Inflammatory macrophage treated with lipopolysaccharide for 1 hour (primary cell): ENCODE measurements at places on chromosomes 3 and 15.

DNA sequence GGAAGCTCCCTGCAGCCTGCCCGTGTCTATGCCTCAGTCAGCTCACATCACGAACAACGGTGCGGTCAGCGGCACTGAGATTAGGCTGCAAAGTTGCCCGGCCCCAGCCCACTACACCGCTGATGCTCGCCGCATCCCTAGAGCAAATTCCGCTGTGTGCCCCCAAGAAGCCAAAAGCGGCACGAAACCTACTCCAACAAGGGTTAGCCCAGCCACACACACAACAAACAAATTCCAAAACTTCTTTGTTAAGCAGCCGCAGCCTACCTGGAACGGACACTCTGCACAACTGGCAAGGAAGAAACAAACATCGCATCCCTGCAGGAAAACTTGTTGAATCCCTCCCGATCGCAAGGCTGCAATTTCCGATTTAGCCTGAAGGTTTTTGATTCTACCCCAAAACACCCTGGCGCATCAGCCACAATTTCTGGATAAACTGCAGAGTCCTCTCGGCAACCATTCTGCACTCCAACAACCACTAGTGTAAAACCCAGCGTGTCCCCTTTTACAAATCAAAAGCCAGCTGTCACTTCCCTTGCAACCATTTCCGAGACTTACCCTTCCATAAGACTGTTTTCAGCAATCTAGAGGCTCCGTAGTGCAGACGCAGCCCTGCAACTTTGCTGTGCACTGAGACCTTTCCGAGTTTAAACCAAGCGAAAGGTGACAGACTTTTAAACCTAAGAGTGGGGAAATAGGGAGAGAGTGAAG lies 449 bp downstream of the ROBO1 start:
- no peak for DNase-seq

- no peak for DNase-seq
These were observed 118.9 kb upstream of the ARRDC4 start for GRCh38 chr15:97841558-97841957.

DNA sequence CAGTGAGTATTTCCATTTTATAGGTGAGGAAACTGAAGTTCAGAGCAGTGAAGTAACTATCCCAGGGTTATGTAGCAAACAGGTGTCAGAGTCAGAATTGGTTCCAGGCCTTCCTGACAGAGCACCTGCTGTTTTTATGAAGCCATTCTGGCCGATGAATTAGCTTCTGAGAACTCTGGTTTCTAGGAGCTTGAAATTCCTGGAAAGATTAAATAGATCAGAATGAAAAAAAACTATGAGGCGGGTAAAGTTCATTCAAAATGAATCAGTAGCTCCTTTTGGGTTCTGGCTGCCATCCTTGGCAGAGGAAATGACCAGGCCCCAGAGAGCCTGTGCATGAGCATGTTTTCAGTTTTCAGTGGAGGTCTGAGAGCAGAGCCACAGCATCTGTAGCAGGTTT lies 59.3 kb upstream of the CFAP161 start:
- no peak for DNase-seq

DNA sequence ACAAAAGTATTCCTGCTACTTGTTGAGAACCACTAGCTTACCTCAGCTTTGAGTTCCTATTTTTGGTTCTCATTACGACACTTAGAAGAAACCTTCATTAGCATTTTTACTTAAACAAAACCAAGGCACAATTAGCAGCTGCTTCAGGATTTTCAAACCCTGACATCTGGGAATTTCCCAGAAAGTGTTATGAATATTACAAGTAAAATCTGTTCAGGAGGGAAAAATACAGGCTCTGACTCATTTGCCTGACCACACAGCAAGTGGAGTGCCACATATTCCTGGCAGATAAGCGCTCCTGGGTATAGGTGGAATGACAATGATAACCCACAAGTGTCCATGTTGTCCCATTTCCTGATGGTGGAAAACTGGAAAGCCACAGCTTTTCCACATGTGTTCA lies 10.3 kb upstream of the RFTN1 start:
- peak; percentile 86 for DNase-seq

GRCh38 chr3:177321819-177322218 lies 124.5 kb upstream of the TBL1XR1 start:
- no peak for DNase-seq

GRCh38 chr15:38819387-38819950 lies 254.9 kb upstream of the RASGRP1 start:
- no peak for DNase-seq

DNA sequence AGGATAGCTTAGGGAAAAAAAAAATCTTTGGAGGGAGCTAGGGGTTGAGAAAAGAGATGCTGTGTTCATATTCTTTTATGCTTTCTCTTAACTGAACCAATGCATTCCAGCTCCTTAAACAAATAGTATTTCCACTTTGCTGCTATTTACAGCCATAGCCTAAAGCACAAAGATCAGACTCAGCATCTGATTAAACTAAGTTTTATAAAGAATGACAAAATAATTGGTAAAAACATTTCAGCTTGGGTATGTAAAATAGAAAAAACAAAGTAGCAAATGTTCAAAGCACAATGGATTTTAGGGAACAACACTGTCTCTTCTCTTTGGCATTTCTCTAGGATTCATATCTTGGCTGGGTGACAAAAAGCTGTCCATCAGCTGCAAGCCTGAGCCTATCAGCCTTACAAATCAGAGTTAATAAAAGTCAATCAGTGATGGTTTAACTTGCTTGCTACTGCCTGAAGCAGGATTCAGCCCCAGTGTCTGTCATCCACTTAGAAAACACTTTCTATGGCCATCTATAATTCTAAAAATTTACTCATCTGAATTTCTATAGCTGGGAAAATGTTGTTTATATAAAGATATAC lies 232.1 kb upstream of the CDIN1 start:
- no peak for DNase-seq

- DNase-seq: no peak
These were observed 164.3 kb upstream of the IL12A start for GRCh38 chr3:159824333-159824732.

DNA sequence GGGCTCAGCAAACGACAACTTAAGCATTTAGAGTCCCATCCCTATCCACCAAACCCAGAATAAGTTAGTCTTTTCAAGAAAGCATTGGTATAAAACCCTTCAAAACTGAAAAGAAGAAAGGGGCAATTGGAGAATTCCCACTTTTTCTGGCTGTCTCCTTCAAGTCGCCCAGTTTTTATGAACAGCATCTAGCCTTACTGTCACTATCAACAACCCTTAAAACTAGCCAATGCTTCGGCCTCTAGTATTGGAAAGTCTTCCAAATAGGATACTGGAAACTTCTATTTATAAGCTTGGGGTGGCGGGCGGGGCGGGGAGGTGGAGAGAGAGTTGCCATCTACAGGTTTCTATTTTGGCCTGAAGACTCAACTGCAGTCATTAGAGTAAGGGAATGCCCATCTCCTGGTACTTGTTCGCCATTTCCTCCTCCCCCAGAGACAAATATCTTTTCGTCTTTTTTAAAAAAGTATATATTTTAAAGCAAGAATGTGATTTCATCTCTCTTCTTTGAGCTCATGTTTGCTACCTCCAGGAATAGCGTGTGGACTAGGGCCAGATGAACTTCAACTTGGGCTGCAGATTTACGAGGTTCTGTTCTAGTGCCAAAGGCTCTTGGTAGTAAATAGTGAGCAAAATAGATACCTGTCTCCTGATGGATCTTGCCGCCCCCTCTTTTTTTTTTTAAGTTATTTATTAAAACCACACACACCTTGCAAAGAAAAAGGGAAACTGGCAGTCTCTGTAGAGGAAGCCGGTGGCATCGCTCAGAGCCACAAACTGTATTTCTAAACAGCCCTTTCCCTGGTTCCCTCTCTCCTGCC lies 2.7 kb downstream of the BCL6 start:
- peak; percentile 56 for DNase-seq

DNA sequence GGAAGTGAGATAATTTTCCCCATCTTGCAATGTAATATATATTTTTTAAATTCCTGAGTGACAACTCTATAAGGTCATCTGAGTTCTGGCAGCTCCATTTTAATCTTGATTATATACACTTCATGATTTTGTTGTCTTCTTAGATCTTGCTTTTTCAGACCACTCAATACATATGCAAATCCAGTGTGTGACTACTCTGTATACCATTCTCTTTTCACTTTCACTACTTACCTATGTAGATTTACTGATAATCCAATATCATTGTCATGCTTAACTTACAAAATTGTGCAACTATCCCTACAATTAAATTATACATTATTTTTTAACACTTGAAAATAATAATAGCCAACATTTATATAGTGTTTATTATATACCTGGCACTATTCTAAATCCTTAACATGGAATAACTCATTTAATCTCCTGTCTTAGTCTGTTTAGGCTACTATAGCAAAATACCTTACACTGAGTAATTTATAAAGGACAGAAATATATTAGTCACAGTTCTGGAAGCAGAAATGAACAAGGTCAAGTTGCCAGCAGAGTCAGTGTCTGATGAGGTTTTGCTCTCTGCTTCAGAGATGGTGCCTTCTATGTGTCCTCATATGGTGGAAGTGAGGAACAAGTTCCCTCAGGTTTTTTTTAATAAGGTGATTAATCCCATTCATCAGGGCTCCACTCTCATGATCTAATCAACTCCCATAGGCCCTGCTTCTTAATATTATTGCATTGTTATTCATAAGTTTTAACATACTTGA lies 338.5 kb downstream of the TUSC7 start:
- DNase-seq: no peak

- DNase-seq: no peak
These were observed 252.6 kb downstream of the PLCL2 start for GRCh38 chr3:17137321-17137826.

GRCh38 chr15:92914768-92915221 lies 14.7 kb downstream of the CHD2 start:
- DNase-seq: peak; percentile 31

- DNase-seq: no peak
These were observed 57.7 kb upstream of the AADACL2 start for GRCh38 chr3:151675858-151676615.

- DNase-seq: peak; percentile 52
These were observed 16.2 kb downstream of the NISCH start for GRCh38 chr3:52471371-52472238.

DNA sequence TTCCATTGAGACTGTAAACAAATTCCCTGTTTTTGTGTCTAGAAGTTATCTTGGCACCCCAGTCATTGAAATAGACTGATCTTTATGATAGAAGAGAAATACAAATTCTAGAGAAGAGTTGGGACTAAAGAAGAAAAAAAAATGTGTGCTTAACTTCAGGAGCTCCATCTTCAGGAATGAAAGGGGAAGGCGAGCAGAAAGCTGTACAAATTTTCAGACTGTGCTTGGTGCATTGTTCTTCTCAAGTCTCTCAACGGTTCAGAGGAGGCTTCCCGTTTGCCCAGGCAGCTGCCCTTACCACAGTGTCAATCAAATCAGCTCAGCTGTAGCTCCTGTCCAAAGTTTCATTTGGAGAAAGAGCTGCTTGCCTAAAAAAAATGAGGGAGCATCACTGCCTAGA lies 41.7 kb downstream of the OXSM start:
- no peak for DNase-seq

DNA sequence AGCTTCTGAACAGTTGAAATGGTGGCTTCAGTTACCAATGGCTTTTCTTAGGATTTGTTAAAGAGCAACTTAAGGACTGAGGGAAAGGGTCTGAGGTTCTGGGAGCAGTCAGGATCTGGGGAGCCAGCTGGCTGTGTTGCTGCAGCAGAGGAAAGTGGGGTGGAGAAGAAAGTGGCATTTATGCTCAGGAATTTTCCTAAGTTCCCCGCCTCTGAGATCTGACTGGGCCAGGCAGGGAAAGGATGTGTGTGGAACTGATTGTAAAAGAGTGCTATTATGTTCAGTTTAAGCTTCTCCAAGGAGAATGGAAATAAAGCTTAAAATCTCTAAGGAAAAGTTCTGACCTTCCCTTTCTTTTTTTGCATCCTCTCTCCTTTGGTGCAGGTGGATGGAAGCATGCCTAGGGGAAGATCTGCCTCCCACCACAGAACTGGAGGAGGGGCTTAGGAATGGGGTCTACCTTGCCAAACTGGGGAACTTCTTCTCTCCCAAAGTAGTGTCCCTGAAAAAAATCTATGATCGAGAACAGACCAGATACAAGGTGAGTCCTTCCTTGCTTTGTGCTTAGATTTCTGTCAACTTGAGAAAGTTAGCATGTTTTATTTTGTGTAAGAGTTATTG lies 37.8 kb downstream of the IQGAP1 start:
- DNase-seq: no peak

DNA sequence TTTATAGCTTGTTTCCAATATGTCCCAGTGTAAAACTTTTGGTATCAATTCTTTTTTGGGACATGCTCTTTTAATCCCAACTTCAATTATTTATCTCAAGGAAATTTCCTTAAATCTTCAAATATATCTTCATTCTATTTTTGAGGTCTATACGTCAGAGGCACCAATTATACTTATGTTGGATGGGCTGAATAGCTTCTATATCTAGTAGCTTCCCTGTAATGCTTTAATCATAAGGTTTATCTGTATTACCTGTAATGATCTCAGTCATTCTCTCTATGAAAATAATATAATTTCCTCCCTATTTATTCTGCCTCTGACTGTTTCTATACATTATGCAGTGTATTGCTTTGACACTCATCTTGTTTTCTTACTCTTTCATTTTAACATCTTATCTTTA lies 29.9 kb upstream of the MCCC1 start:
- DNase-seq: no peak

DNA sequence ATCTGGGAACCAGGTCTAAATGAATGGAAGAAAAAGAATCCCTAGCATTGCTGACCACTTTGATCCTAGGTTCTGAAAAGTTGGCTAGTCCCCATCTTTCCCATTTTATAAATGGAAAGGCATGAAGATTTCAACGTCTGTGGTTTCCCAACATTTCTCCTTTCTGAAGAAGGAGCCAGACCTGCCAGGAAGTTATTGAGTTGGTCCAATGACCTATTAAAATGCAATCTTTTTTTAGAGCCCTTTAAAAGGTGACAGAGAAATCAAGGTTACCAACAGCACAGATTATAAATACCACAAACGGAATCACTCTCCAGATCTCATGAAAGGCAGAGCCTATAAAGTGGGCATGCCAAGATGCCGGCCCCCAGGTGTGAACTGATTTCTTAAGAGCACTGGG lies 505.6 kb upstream of the THBS1 start:
- DNase-seq: no peak

- DNase-seq: peak; percentile 21
These were observed 34.9 kb downstream of the PIK3CB start for GRCh38 chr3:138799822-138800221.

DNA sequence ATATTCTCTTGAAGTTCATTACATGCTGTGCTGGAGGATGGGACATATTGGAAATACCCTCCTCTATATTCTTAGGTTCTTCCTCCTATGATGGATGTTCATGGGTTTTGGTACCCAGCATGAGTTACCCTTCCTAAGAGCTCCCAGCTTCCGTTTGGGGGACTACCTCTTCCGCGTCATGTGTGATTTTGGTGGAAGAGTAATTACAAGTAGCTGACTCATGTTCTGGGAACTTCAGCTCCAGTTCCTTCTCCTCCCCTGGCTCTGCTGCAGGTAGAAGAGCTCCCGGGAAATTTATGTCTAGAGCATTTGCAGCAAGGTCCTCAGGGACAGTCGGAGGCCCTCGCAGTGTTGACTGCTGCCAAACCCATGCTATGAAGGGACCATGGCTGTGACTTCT lies 208.8 kb upstream of the IL12A start:
- DNase-seq: no peak

DNA sequence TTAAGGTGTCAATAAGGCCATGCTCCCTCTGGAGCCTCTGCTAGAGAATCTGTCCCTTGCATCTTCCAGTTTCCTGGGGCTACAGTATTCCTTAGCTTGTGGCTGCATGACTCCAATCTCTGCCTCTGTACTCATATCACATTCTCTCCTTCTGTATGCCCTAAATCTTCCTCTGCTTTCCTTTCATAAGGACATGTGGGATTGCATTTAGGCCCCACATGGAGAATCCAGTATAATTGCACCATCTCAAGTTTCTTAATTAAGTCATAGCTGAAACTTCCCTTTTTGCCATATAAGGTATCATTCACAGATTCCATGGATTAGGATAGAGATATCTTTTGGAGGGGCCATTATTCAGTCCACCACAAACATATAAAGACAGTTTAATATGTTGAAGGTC lies 409.8 kb upstream of the TMCO5A start:
- no peak for DNase-seq
